Activated CD4-positive, alpha-beta T cell treated with anti-CD3 and anti-CD28 coated beads, Interleukin-2, amount 50 U/mL, for 4 hours (primary cell): ENCODE measurements at places on chromosomes 11 and 22.

GRCh38 chr11:80371931-80372330, 931.1 kb upstream of the TENM4 start:
- no peak for DNase-seq

DNA sequence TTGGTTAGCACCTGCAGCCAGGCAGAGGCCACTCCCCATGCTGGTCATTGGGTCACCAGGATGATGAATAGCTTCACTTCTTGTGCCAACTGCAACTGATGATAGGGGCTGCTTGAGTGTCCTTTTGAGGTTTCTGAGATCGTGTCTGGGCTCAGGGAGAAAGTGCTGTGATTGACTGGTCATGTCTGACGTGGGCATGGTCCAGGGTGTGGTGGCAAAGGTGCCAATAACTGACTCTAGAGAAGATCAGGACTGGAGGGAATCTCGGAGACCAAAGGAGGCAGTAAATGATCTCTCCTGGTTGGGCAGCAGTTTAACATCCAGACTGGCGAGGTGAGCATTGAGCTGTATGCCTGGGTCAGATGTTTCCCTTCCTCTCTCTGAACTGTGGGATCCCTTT, 10.0 kb upstream of the SLC22A6 start:
- DNase-seq: no peak

GRCh38 chr22:48736593-48737460, 1090.8 kb downstream of the BRD1 start:
- no peak for DNase-seq

- no peak for DNase-seq
Observed at GRCh38 chr11:3044004-3044403, 13.2 kb downstream of the CARS1 start.

DNA sequence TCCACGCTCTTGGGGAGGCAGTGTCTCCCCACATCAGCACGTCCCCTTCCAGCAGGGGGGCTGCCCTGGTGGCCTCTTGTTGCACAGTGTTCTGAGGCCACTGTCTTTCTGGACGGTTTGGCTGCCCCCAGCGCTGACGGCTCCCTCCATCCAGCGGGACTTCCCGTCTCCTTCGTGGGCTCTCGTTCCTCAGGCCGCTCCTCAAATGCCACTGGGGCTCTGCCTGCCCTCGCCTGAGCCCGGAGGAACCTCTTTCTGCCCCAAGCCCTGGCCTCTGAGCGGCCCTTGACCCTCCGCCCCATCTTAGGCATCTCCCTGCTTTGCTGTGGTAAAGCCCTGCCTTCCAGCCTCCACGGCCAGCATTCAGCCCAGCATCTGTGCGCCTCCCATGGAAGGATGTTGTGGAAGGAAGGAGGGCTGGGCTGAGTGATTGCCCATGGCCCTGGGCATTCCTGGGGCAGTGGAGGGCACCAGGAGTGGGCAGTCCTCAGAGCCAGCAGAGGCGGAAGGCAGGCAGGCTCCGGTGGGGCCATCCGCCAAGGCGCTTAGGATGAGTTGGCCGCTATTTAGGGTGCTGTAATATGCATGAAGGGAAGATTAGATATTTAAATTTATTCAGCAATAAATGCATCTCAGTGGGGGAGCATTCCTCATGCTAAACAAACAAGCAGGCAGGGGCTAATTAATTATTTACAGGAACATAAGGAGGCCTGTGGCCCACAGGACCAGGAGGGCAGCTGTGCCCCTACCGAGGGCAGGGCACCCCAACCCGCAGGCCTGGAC, 17.8 kb downstream of the OTUB1 start:
- DNase-seq: no peak

- no peak for DNase-seq
Observed at GRCh38 chr11:99176430-99176829, 155.7 kb downstream of the CNTN5 start.

DNA sequence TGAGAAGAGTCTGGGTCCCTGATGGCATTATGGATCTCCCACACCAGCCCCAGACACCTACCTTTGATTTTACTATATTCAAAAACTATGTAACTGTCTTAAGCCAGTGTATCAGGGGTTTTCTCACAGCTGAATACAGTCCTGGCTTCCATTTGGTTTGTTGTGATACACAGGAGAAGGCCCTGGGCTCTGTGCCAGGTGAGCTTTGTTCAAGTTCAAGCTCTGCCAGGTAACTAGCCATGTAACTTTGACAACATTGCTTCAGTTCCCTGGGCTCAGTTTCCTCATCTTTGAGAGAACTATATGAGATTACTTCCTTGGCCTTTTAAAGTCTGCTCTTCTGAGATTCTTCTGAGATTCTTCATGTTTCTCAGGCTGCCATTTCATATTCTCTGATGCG, 327.5 kb upstream of the TENM4 start:
- no peak for DNase-seq

GRCh38 chr11:104051778-104052177, 15.3 kb downstream of the DDI1 start:
- no peak for DNase-seq

GRCh38 chr11:134120143-134120850, 51.4 kb downstream of the JAM3 start:
- no peak for DNase-seq

DNA sequence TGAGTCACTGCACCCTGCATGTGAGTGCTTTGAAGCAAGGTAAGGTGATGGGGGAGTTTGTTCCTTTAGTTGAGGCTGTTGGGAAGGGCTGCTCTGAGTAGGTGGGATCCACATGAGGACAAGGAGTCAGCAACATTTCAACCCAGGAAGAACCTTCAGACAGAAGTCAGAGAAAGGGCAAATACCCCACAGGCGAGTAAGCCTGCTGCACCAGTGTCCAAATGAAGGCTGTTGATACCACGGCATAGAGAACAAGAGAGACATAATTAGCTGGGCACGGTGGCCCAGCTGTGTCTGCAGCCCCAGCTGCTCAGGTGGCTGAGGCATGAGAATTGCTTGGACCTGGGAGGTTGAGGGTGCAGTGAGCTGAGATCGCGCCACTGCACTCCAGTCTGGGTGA, 54.3 kb upstream of the CLMP start:
- no peak for DNase-seq

DNA sequence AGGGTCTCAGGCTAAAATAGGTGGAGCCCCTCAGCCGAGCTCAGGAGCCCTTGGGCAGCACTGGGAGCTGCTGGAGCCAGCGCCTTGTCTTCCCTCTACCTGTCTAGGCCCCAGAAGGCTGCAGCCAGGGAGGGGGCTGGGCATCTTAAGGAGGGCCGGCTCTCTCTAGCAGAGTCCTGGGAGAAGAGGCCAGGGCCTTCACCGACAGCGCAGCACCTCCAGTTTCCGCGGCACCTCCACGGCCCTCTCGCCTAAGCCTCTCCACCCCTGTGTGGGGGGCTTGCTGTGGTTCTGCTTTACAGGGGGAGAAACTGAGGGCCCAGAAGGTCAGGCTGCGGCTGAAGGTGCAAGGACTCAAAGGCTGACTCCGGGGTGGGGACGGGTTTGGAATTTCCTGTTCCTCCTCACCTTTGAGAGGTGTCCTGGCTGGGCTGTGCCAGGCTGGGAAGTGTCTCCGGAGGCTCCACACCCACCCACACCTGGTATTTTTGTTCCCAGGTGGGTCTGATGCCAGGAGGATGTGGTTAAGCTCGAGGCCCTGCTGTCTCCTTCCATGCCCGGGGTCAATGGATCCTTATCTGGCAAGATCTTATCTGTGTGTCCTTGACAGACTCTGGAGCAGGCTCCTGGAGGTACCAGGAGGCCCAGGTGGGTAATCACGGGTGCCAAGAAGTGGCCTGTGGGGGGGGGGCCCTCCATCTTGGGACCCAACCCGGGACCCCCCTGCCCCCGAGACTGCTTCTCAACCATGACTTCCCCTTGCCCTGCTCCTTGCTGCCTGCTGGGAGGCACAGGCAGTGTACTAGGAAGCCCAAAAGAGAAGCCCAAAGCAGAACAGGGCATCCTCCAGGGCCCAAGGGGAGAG, 95.3 kb upstream of the FGF3 start:
- DNase-seq: no peak

- DNase-seq: no peak
Observed at GRCh38 chr22:46437671-46438440, 99.6 kb downstream of the CELSR1 start.

- no peak for DNase-seq
Observed at GRCh38 chr11:18111005-18111404, 5.1 kb upstream of the SAAL1 start.

GRCh38 chr22:41526830-41527799, 17.2 kb downstream of the POLR3H start:
- DNase-seq: peak; percentile 64

DNA sequence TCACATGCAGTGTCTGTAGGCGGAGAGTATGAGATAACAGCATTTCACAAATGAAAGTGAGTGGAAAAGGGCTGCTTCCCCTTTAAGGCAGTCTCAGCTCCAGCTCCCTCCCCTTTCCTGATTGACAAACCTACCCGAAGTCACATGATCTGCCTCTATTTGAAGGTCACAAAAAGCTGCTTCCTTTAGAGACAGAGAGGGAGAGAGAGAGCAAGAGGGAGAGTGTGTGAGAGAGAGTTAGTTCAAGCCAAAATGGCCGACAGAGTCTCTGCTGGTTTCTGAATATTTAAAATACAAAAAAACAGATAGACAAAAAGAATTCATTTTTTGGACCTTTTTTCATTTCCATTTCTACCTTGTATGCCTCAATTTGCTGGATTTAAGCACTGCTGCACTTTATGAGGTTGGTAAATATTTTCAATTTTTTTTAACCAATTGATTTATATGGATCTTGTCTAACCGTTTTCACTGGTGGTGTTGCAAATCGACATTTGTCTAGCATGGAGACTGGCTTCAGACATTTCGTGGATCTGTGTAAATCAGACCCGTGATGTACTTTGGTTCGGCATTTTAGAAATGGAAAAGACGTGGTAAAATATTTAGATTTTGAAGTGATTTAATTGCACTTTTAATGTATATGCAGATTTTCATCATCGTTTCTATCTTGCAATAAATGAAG, at the start of gene TNRC6B:
TSS of gene TNRC6B (plus strand) at position 188 of the 679 bp plus-strand sequence. CDS start at position 399, 211 bp downstream.
- peak; percentile 64 for DNase-seq

DNA sequence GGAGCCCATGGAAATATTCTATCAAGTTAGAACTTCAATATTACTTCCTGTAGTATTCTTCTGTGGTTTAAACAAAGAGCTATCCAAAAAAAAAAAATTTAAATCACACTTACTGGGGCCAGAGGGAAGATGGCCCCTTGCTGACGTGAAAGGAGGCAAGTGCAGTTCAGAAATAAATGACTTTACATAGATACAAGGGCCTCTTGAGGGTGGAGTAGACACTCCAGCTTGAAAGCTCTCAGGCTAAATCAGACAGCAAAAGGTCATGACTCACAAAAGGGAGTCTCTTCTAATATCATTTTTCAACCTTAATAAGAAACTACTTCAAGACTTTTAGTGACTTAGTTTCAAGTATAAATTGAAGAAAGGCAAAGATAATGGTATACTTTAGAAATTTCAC, 1160.3 kb downstream of the FAM181B start:
- DNase-seq: no peak

GRCh38 chr22:36184433-36185025, 17.1 kb downstream of the APOL4 start:
- no peak for DNase-seq

DNA sequence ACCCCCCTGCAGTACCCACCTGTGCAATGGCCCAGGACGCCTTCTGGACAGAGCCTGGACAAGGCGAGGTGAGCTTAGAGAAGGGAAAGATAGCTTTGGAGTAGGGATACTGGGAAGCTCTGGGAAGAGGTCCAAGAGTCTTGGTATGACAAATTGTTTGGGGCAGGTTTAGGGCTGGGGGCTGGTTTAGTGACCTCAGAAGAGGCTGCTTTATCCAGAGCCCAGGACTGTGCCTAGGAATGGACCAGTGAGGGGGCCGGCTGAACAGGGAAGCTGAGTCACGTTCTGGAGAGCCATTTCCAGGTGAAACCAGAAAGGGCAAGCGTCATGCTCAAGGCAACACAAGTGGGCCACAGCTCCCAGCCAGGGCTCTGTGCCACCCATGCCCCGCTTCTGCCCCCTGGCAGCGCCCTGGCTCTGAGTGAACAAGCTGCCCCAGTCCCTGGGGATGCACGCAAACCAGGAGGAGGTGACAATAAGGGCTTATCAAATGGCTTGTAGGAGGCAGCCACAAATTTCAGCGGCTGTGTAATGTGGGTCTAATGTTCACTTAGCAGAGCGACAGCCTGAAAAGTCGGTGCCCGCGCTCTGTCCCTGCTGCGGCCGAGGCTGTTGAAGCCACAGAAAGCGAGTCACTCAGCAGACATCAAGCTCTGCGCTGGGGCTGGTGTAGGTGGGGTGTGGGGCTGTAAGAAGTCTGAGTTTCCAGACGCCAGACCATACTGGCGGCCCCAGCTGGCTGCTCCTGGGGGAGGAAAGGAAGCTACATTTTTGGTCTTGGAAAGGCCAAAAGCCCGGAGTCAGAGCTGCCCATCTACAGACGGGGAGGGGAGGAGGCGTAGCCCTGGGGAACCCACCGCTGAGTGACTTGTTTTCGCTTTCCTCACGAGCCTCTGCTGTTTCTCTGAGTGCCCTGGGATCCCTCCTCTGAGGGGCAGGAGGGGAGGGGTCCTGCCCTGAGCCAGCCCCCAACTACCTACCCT, 18.3 kb upstream of the SYT7 start:
- DNase-seq: no peak

DNA sequence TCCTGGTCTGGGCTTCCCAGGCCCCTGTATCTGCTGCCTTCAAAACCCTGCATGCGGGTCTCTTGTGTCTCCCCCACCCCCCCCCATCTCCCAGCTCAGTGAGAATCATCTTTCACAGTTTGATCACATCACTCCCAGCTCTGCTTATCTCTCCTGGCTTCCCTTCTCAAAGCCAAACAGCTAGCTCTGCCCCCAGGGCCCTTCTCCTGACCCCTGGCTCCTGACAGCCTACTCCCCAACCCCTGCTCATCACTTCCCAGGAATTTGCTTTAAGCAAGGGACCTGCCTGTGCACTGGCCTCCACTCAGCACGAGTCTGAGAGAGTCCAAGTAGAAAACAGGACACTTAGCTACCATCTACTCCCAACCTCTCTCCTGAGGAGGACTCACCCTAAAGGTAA, 342.7 kb downstream of the TENM4 start:
- no peak for DNase-seq

- no peak for DNase-seq
Observed at GRCh38 chr11:122285070-122285988, 169.3 kb upstream of the BLID start.

GRCh38 chr11:11971906-11972547, 36.4 kb downstream of the DKK3 start:
- no peak for DNase-seq

GRCh38 chr22:37331856-37332536, 49.7 kb downstream of the CYTH4 start:
- no peak for DNase-seq

GRCh38 chr22:44584256-44584902, 86.3 kb upstream of the RTL6 start:
- DNase-seq: no peak

- DNase-seq: no peak
Observed at GRCh38 chr11:74710281-74710938, 20.8 kb downstream of the CHRDL2 start.
